ENCODE measurements at places on chromosomes 6 and 20. TPM values are rescaled to one million over a fixed set of nuclear protein-coding genes. Genes with fewer than 3 reads are reported as not detected.

The MICB gene
- total RNA-seq = 6.6 TPM

The COL10A1 gene
- not detected for total RNA-seq

The BNIP5 gene
- total RNA-seq = not detected

The PSORS1C2 gene
- total RNA-seq = not detected

The CAGE1 gene
- not detected for total RNA-seq

The SNAI1 gene
- 13.0 TPM for total RNA-seq

The CRISP3 gene
- not detected for total RNA-seq

The ENPP1 gene
- total RNA-seq = 40.5 TPM

The FAM209B gene
- not detected for total RNA-seq

The GABRR1 gene
- total RNA-seq = 5.4 TPM

The ATP5F1E gene
- 21.1 TPM for total RNA-seq

The CRISP2 gene
- not detected for total RNA-seq

DNA sequence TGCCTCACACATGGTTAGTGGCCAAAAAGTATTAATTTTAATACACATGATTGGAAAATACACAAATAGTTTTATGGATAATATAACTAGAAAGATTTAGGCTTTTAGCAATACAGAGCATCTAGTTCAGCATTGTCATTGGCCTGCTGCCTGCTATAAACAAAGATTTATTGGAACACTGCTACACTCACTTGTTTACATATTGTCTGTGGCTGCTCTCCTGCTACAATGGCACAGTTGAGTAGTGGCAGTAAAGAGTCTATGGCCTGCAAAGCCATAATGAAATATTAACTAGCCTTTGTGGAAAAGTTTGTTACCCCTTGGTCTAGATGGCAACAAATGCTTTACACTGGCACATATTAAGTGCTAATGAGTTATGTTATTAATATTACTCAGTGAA, 37.8 kb downstream of the ZNF451 start:
- DNase-seq = no peak

GRCh38 chr20:4476903-4477500, 244.7 kb upstream of the PRND start:
- DNase-seq = peak; percentile 5

DNA sequence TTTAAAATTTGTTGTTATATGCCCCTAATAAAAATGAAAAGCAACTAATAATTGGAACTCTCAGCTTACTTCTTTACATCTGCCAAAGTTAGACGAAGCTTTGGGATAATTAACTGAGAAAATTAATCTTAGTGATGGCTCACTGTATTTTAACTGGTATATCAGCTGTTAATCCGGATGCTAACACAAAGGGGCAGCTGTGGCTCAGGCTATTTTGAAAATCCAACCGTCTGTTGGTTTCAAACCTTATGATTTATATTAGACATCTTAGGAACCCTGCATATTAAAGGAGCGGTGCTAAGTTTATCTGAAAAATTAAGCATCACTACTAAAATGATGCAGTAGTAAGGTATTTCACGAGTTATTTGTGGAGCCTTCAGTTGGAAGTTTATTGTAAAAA, 96.6 kb downstream of the AKAP7 start:
- no peak for DNase-seq

- no peak for DNase-seq
Measured at GRCh38 chr6:7784248-7784647, 58.3 kb downstream of the BMP6 start.

GRCh38 chr20:18506744-18507143, 996 bp upstream of the SEC23B start:
- DNase-seq = no peak

DNA sequence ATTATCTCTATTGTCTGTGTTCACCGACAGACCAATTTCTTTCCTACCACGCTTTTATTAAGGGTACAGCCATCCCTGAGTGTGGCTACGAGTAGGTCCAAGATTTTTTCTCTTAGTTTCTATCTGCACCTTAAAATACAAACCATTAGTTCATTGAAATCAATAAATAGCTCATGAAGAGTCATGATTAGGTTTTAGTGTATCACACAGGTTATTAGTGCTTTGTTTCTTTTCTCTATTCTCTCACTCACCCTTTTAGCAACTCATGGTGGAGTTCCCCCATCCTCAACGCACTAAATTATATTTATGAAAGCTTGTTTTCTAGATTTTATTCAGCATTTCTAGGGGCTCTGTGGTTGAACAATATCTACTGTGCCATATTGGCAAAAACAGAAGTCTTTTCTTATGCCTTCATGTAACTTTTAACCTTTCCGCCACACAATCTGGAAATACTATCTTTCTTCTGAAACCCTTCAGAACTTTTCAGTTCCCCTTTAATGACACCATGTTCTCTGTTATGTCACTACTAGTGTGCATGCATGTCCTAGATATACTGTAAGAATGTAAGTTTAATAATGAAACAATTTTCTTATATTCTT, 128.2 kb upstream of the LAMA2 start:
- DNase-seq = no peak

- no peak for DNase-seq
Measured at GRCh38 chr6:105484238-105485161, 81.6 kb upstream of the PREP start.

GRCh38 chr20:32920066-32920465, 61.3 kb downstream of the EFCAB8 start:
- DNase-seq = no peak

- DNase-seq = no peak
Measured at GRCh38 chr6:90365002-90365401, 68.4 kb upstream of the BACH2 start.

DNA sequence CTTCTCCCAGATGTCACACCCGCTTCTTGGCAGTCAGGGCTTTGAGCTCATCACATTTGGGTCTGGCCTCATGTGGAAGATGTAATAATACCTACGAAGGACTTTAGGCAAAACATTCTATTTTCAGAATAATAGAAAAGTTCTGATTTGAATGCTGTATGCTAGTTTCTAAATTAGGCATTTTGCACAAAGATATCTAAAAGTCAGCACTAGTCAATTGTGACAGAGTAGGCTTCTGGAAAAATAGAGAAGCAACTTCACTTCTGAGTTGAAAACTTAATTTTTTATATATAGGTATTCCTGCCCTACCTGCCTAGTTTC, 38.3 kb upstream of the CD2AP start:
- DNase-seq = no peak

DNA sequence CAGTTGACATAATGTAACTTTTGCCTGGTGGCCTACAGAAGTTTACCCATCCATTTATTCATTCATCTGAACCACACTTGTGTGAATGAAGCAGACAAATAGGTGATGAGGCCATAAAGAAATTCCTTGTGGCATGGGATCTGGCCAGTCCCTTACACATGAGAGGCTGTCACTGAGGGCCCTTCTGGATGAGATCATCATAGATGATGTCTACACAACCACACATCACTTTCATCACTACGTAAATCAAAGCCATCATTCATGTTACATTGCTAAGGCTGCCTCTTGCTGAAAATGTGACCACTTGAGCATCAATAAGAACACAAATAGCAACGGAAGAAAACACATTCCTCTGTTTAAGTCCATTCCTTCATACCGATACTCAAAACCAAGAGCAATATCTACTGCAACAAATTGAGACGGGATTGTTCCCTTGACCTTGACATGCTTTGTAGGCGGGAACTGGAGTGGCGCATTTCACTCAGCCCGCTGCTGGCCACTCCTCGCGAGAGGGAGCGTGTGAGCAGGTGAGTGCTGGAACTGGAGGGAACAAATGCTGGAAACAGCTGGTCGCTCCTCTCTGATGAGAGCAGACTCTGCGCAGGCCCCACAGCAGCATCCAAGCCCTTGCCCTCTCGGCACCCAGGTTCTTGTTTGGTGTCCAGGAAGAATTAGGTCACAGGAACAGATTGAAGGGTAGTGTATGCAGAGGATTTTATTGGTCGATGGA, 49.3 kb downstream of the FAM50B start:
- DNase-seq = no peak

Data from thoracic aorta (tissue), 2 donors.